ENCODE measurements at places on chromosomes 1 and 21.

- no peak for DNase-seq
Observed at GRCh38 chr1:160836981-160837557, 25.6 kb downstream of the CD244 start.

GRCh38 chr1:67138813-67139499 lies 4.2 kb upstream of the C1orf141 start:
- no peak for DNase-seq

- no peak for DNase-seq
Observed at GRCh38 chr1:199898654-199899053, 128.9 kb upstream of the NR5A2 start.

- DNase-seq: no peak
Observed at GRCh38 chr1:152169366-152170025, 10.5 kb upstream of the RPTN start.

- no peak for DNase-seq
Observed at GRCh38 chr1:201319631-201320030, 36.3 kb downstream of the PKP1 start.

DNA sequence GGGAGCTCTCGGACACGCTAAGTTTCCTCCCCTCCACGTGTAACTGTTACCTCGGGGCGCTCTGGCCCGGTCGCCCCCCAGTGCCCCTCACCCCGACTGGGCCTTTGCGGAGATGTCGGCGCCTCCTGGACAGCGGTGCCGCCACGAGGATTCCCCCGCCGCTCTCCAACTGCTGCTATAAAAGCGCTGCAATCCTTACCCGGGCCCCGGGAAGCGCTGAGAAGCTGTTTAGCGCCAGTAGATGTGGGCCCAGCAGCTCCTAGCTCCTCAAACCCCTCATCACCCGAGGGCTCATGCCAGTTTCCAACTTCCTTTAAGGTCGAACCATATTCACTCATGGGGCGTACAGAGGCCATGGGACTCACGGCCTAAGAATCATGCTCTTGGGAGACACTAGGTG lies 361 bp upstream of the LMX1A start:
- DNase-seq: no peak

GRCh38 chr1:32900956-32901822 lies at the start of gene TMEM54:
Gene TMEM54, minus strand, starts transcription at chr1:32901389. Its CDS starts 151 bp downstream, at chr1:32901238.
- no peak for DNase-seq

- no peak for DNase-seq
Observed at GRCh38 chr1:56908619-56909221, 54.1 kb downstream of the C8A start.

Data from stimulated activated CD4-positive, alpha-beta T cell treated with anti-CD3 and anti-CD28 coated beads, TNF-alpha, amount 100 ng/mL, for 24 hours (primary cell).